ENCODE measurements at places on chromosomes 2 and 18.

DNA sequence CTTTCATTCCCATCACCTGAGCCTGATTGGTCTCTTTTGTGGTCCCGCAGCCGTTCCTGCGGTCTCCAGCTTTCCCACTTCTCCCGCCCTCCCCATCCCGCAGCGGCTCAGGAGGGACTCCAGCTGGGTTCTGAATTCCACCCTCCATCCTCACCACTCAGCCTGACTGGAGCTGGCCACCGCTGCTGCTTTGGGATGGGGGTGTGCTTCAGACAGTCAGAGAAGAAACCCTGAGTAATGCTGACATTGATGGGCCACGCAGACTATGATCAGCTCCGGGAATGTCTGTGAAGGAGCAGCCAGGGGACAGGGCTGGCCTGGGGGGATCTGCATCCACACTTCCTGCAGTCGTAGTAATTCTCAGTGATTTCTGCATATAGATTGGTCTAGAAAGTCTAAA is 45.9 kb upstream of the TXNDC2 start:
- DNase-seq = no peak

- DNase-seq = peak; percentile 41
These were observed 144.3 kb upstream of the MAP3K20 start for GRCh38 chr2:172931256-172931894.

GRCh38 chr2:73255007-73255644 is 21.0 kb downstream of the CCT7 start:
- DNase-seq = no peak

- no peak for DNase-seq
These were observed 169.8 kb downstream of the TRIM43 start for GRCh38 chr2:95761556-95761955.

DNA sequence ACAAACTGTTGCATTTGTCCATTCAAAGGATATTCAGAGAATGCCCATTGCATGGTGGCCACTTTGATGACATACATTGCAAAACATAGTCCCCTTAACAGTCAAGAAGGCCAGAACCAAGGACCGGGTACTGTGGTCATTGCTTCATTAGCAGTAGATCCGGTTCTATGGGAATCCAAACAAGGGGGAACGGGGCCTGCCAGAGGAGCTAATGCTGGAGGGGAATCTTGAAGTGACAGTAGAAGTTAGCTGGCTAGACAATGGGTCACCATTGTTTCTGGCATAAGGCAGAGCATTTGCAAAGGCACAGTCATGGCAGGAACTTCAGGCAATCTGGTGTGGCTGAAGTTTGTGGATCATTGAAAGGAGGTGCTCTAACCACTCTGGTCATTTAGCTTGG is 279.7 kb downstream of the SS18 start:
- no peak for DNase-seq

- peak; percentile 92 for DNase-seq
These were observed 145.5 kb downstream of the CALCRL start for GRCh38 chr2:187302586-187302985.
